ENCODE measurements at places on chromosomes 12 and 14.

DNA sequence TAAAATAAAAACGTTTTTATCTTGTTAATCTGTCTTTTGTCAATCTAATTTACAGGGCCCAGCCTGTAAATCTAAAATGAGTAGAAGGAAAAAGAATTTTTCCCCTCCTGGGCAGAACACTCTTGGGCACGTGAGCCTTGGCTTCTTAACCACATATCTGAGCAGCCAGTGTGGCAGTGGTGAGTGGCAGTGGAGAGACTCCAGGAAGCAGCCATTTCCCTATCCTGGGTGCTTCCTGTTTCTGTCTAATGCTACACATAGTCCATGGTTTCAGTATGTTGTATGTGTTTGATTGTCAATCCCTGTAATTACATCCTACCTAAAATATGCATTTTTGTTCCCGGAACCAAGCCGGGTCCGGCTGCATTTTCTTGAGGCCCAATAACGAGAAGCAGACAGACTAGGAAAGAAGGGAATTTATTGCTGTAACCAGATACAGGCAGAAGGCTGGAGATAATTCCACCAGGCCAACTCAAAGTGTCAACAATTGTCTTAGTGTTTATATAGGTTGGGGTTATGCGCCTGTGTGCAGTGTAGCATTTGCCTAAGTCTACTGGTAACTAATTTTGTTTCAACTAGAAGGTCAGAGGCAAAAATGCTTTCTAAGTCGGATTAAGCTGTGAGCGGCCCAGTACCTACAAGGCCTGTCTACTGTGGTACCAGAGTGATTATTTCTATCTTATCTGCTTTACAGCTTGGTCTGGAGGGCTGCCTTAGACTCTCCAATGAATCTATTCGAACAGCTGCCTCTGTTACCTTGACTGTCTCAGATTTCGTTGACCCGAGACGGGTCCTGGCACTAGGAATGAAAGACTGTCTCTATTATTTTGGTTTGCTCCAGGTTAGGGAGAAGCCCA lies 82.4 kb upstream of the RESF1 start:
- peaks cover 5% of the 10 kb centered on the region for H3K27me3 ChIP-seq
- H3K4me3 ChIP-seq, result peak overlapping the region; percentile 64
- DNase-seq, result peak; percentile 22
- peak overlapping the region; percentile 82 for H3K27ac ChIP-seq
- peaks cover 18% of the 10 kb centered on the region for H3K36me3 ChIP-seq

DNA sequence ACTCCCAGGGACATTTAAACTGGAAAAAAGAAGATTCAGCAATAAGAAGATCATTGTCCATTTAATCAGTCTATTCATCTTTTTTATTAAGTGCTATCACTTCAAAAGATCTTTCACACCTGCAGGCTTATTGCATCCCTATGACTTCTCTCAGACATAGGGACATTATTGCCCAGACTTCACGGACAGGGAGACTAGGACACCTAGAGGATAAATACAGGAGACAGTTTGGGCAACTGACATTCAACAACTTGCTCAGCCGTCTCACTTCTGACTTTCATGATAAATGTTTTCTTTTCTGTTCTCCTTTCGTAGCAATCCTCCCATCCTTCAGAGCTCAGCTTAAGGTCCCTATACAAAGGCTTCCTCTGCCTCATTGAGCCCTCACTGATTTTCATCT lies 84.3 kb downstream of the TMEM30B start:
- H3K4me3 ChIP-seq, result no peak overlapping the region
- H3K4me1 ChIP-seq, result no peaks in the 10 kb centered on the region
- no peak overlapping the region for H3K27ac ChIP-seq
- H3K27me3 ChIP-seq, result peaks cover 6% of the 10 kb centered on the region
- no peaks in the 10 kb centered on the region for H3K36me3 ChIP-seq

- H3K27ac ChIP-seq, result no peak overlapping the region
- H3K4me1 ChIP-seq, result no peaks in the 10 kb centered on the region
- no peak overlapping the region for H3K4me3 ChIP-seq
Measured at GRCh38 chr14:105702275-105702817, 176.0 kb downstream of the TMEM121 start.

DNA sequence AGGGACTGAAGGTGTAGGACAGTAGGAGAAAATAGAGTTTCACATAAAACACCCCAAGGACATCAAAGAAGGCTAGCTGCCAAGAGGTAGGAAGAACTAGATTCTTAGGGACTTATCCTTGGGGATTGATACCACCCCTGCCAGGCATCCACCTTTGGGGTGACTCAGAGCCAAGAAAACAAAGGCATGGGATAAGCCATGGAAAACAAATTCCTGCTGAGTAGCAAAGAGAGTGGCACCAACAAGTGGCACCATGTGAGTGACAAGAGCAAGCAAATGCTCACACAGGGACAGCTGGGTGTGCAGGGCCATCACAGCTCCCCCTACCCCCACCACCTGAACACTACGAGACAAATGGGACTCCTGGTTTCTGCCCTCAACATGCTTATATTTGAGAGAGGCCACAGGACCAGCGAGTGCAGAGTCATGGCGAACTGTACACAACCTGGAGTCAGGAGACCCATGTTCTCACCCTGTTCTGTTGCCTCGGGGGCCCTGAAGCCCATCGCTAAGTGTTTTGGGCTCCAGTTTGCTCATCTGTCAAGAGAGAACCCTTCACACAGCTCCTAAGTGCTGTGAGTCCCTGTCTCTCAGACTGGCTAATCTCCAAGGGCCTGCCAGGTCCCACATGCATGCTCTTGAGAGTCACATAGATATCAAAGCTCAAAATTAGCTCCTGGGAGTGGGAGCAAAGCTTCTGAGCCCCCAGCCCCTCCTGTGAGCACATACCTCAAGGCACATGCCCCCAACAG lies 91.9 kb downstream of the DPF3 start:
- no peaks in the 10 kb centered on the region for H3K36me3 ChIP-seq
- peak overlapping the region; percentile 33 for H3K27ac ChIP-seq
- H3K4me1 ChIP-seq, result peaks cover 18% of the 10 kb centered on the region
- no peak for DNase-seq
- no peak overlapping the region for H3K4me3 ChIP-seq

DNA sequence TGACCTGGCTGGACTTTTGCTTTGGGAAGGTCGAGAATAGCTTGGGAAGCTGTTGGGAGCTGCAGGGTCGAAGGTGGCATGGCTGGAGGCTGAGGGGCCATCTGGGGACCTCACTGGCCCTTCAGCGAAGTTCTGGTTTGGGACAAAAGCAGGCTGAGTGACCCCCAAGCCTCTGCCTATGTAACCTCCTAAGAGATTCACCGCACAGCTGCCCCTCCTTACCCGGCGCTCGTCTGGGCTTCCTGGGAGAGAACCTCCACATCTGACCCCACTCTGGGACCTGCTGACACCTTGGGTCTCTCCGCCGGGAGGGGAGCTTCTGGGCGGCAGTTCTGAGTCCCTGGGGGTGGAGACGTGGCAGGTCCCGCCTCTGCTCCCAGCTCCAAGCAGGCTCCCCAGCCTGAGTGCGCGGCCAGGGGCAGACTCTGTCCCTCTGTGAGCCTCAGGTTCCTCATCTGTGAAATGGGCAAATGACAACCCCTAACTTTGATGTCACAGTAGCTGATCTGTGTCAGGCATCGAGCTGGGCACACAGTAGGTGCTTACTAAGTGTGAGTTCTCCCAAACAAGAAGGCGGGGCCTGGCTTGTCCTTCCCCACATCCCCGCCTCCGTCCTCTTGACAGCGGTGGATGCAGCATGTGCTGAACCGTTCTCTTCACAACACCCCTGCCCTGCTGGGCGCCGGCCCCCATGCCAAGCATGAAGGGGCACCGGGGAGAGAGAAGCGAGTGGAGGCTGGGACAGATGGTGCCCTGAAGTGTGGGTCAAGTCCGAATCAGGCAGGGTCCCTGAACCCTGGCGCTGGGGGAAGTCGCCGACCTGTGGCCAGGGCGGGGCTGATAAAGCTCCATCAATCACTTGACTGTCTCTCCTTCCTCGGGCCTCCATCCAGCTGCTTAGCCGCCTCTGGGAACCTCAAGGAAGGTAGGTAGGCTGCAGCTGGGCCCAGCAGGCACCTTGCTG lies 3.8 kb downstream of the EXOC3L4 start:
- no peak for DNase-seq
- H3K4me3 ChIP-seq, result no peak overlapping the region
- no peaks in the 10 kb centered on the region for H3K4me1 ChIP-seq
- H3K27ac ChIP-seq, result no peak overlapping the region

- H3K4me1 ChIP-seq, result peaks cover 25% of the 10 kb centered on the region
- no peak overlapping the region for H3K4me3 ChIP-seq
- peaks cover 1% of the 10 kb centered on the region for H3K27me3 ChIP-seq
- DNase-seq, result no peak
- H3K27ac ChIP-seq, result no peak overlapping the region
Measured at GRCh38 chr12:82690006-82690405, 3.3 kb downstream of the TMTC2 start.

GRCh38 chr12:116474899-116475298 lies 84.3 kb upstream of the MAP1LC3B2 start:
- peaks cover 4% of the 10 kb centered on the region for H3K36me3 ChIP-seq
- no peak for DNase-seq
- no peaks in the 10 kb centered on the region for H3K4me1 ChIP-seq
- H3K4me3 ChIP-seq, result no peak overlapping the region
- H3K27ac ChIP-seq, result no peak overlapping the region

DNA sequence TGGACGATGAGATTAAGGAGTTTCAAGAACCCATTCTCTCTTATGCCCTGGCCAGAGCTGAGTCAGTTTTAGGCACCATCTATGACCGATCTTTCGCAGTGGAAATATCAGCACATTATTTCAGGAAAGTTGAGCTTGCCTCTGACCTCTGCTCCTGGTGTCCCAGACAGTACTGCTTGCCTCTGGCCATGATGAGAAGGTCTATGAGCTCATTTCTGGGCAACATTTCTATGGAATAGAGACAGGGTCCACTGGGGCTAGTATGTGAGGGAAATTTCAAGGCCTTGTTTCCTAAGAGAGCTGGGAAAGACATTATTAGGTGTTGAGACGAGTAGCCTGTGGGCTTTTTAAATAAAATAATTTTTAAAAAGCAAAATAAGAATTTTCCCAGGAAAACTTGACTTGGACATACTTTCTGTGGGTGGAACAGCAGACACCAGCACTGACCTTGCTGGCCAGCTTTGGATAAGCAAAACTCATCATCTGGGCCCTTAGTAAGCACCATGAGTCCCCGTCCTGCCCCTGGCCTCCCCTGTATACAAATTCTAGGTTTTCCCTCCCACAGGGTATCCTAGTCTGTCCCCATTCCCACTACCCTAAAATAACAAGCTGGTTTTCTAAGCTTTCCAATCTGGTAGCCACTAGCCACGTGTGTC lies 43.4 kb downstream of the DIO2 start:
- no peak for DNase-seq
- no peak overlapping the region for H3K27ac ChIP-seq
- H3K4me3 ChIP-seq, result no peak overlapping the region

- no peak for DNase-seq
- H3K4me1 ChIP-seq, result no peaks in the 10 kb centered on the region
- H3K36me3 ChIP-seq, result peaks cover 8% of the 10 kb centered on the region
- peaks cover 2% of the 10 kb centered on the region for H3K27me3 ChIP-seq
- no peak overlapping the region for H3K27ac ChIP-seq
Measured at GRCh38 chr12:75428767-75429166, 37.9 kb downstream of the GLIPR1L2 start.

- H3K4me1 ChIP-seq, result peaks cover 2% of the 10 kb centered on the region
- peaks cover 5% of the 10 kb centered on the region for H3K27me3 ChIP-seq
Measured at GRCh38 chr14:94043756-94044475, 17.8 kb downstream of the OTUB2 start.

DNA sequence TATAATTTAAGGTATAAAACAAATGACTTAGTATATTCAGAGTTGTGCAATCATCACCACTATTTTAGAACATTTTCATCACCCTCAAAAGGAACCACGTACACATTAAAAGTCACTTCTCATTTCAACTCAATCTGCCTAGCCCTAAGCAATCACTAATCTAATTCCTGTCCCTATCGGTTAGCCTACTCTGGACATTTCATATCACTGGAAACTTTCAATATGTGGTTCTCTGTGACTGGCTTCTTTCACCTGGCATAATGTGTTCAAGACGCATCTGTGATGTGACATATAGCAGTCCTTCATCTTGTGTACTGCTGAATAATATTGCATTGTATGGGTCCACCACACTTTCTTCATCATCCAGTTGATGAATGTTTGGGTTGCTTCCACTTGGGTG lies 15.4 kb upstream of the PIWIL1 start:
- no peak overlapping the region for H3K27ac ChIP-seq
- no peak overlapping the region for H3K4me3 ChIP-seq
- no peaks in the 10 kb centered on the region for H3K4me1 ChIP-seq
- no peaks in the 10 kb centered on the region for H3K36me3 ChIP-seq

DNA sequence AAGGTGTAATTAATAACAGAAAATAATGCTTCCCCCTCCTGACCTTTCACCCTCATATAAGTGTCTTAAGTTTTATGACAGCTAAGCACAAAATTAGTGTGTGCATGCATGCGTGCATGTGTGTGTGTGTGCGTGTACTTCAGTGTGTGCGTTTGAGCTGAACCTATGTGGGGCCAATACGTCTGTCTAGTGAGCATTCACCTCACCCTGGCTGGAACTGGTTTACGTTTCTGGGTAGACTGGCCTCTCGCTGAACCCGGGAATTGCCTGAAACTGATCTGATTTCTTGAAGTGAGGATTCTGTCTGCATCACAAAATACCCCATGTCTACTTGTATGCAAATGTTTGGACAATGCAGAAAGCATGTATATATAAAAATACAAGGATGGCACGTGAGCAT lies 68.2 kb upstream of the TBX3 start:
- H3K36me3 ChIP-seq, result no peaks in the 10 kb centered on the region
- H3K27ac ChIP-seq, result no peak overlapping the region
- H3K4me3 ChIP-seq, result no peak overlapping the region
- H3K4me1 ChIP-seq, result no peaks in the 10 kb centered on the region
- DNase-seq, result no peak
- H3K27me3 ChIP-seq, result no peaks in the 10 kb centered on the region
